ENCODE measurements at places on chromosomes 11 and 22.
A peak's percentile ranks its signal among the peaks of the same experiment; 100 is the strongest.

- DNase-seq, result no peak
These were observed 12.3 kb downstream of the KCNJ1 start for GRCh38 chr11:128854841-128855240.

GRCh38 chr11:30710221-30710620 lies 124.1 kb upstream of the MPPED2 start:
- no peak for DNase-seq

DNA sequence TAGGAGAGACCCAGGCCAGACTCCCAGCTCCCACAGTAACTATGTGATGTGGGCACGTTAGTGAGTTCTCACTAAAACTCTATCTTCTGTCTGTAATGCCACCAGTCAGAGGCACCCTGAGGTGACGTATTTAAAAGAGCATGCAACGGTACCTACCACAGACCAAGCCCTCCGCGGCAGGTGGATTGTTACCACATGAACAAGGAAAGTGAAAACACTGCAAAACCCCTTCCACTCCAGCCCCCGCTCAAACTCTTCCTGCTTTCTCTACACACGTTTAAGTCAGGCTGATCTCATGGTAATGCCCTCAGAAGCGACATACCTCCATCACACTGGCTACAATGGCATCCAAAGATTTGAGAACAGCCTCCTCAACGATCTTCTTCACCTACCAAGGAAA lies 36.7 kb downstream of the SERPIND1 start:
- DNase-seq, result no peak

DNA sequence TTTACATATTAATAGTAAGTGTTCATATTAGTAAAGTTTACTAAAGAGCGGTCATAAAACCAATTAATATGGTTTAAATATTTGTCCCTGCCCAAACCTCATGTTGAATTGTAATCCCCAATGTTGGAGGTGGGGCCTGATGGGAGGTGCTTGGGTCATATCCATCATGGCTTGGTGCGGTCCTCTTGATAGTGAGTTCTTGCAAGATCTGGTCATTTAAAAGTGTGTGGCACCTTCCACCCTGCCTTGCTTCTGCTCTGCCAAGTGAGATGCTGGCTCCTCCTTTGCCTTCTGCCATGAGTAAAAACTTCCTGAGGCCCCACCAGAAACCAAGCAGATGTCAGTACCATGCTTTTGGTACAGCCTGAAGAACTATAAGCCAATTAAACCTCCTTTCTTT lies 54.8 kb upstream of the OLFML1 start:
- DNase-seq, result no peak

GRCh38 chr11:65482306-65482850 lies 16.5 kb upstream of the MALAT1 start:
- peak; percentile 41 for DNase-seq

DNA sequence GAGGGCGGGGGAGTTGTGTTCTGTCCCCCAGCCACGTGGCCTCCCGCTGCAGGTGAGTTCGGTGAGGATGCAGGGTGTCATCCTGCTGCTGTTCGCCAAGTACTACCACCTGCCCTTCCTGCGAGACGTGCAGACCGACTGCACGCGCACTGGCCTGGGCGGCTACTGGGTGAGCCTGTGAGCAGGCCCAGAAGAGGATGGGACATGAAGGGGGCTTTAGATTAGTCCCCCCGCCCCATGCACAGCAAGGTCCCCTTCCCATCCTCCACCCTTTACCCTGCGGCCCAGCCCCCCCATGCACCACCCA lies 4.1 kb downstream of the INPP5J start:
- no peak for DNase-seq

GRCh38 chr11:98549571-98549970 lies 471.2 kb upstream of the CNTN5 start:
- DNase-seq, result peak; percentile 47

- DNase-seq, result no peak
These were observed 23.5 kb downstream of the UBE2L3 start for GRCh38 chr22:21590809-21591641.

DNA sequence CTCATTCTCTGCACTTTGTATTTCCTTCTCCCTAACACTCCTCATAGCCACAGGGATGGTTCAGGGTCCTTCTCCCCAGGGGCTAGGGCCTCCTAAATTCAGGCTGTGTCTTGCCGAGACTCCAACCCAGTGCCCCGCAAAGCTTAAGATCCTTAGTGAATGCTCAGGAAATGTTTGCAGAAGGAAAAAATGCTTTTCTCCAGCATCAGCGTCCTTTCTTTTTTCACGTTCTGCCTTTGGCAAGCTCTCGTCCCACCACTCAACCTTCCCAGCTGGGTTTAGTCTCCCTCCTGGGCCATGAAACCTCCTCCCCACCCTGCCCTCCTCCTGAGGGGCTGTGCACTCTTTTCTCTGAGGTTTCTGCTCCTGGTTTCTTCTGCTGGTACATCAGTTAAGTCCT lies 503.8 kb upstream of the B3GAT1 start:
- DNase-seq, result no peak

DNA sequence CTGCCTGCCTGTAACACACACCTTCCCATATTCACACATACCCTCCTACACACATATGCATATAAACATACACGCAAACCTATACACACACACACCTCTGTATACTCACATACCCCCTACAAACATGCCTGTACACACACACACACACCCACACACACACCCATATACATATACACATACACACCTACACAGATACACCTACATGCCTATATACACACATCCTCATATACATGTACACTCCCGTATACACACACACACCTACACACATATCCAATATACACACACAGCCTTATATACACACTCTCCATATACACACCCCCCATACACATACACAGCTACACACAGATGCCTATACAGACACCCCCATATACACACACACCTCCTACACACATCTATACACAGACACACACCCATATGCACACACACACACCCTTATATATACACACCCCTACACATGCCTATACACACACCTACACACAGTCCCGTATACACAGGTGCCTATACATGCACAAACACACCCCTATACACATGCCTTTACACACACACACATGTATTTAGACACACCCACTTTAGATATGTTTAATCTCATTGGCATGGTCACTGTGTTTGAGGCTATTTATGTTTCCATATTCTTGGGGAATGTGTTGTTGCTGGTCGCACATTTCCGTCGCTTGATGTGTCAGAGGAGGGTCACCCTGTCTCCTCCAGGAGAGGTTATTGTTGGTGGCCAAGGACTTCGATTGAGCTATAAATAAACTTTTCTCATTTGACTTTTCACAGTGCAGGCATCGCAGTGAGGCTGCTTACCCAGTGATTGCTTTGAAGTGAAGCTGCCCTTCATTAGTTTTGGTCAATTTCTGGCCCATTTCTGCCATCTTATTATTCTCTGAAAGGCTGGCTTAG lies 243.3 kb downstream of the TBC1D22A start:
- DNase-seq, result no peak

- DNase-seq, result no peak
These were observed 22.9 kb downstream of the CDKN1C start for GRCh38 chr11:2862395-2863275.
